ENCODE measurements at places on chromosomes 16 and 17. TPM values are rescaled to one million over a fixed set of nuclear protein-coding genes. Genes with fewer than 3 reads are reported as not detected.

Gene NPIPA5
- 1.0 TPM for total RNA-seq

Gene RHBDF1
- 0.19 TPM for total RNA-seq

Gene CLEC3A
- not detected for total RNA-seq

Gene SOST
- not detected for total RNA-seq

Gene TCAP
- total RNA-seq: 7.8 TPM

Gene IKZF3
- total RNA-seq: 108 TPM

Gene UTS2R
- total RNA-seq: not detected

Gene TERB1
- not detected for total RNA-seq

Gene C17orf78
- not detected for total RNA-seq

Gene IL21R
- 38.2 TPM for total RNA-seq

DNA sequence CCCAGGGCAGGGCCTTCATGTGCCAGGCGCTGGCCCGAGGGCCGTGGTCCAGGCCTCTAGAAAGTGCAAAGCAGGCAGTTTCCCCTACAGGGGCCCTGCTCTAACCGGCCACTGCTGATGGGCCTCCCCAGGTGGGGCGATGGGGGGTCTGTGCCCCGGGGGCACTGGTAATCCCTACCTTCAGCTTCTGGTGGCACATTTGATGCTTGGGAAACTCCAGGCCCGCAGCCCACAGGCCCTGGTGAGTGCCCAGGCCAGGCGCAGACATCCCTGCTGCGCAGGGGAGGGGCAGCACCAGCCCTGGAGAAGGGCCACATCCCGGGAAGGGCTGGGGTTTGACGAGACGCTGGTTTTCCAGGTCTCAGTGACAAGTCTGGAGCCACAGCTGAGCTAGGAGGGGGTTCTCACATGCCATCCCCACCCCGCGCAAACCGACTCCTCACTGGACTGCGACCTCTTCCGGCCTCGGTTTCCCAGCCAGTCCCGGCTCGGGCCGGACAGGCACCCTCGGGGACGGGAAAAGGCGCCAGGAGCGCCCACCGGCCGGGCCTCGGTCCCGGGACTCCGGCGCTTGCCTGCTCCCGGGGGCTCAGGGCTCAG lies 1.6 kb downstream of the DOC2B start:
- H3K4me3 ChIP-seq: no peak overlapping the region
- H3K4me1 ChIP-seq: no peaks in the 10 kb centered on the region
- no peak for DNase-seq
- H3K27ac ChIP-seq: no peak overlapping the region

GRCh38 chr17:59851439-59852375 lies 41.0 kb downstream of the TUBD1 start:
- peaks cover 46% of the 10 kb centered on the region for H3K4me1 ChIP-seq
- H3K27ac ChIP-seq: no peak overlapping the region
- H3K36me3 ChIP-seq: no peaks in the 10 kb centered on the region
- no peak for DNase-seq
- no peak overlapping the region for H3K4me3 ChIP-seq

GRCh38 chr16:75172578-75172977 lies 24.3 kb downstream of the ZFP1 start:
- H3K27ac ChIP-seq: no peak overlapping the region
- no peaks in the 10 kb centered on the region for H3K4me1 ChIP-seq
- H3K36me3 ChIP-seq: peaks cover 27% of the 10 kb centered on the region

GRCh38 chr16:89393738-89394406 lies 96.5 kb downstream of the ANKRD11 start:
- no peak overlapping the region for H3K4me3 ChIP-seq
- DNase-seq: no peak
- peaks cover under 1% of the 10 kb centered on the region for H3K36me3 ChIP-seq
- no peaks in the 10 kb centered on the region for H3K27me3 ChIP-seq

GRCh38 chr17:73196500-73196899 lies 3.6 kb downstream of the COG1 start:
- H3K36me3 ChIP-seq: peaks cover 13% of the 10 kb centered on the region
- H3K4me3 ChIP-seq: no peak overlapping the region
- no peak for DNase-seq
- H3K27ac ChIP-seq: no peak overlapping the region
- no peaks in the 10 kb centered on the region for H3K27me3 ChIP-seq
- peaks cover 26% of the 10 kb centered on the region for H3K4me1 ChIP-seq

GRCh38 chr16:52203096-52203495 lies 343.8 kb downstream of the TOX3 start:
- no peak overlapping the region for H3K4me3 ChIP-seq
- H3K36me3 ChIP-seq: no peaks in the 10 kb centered on the region
- no peak for DNase-seq
- H3K27ac ChIP-seq: no peak overlapping the region

- H3K4me3 ChIP-seq: no peak overlapping the region
- no peak overlapping the region for H3K27ac ChIP-seq
- peaks cover 11% of the 10 kb centered on the region for H3K27me3 ChIP-seq
- H3K4me1 ChIP-seq: no peaks in the 10 kb centered on the region
These were observed 113.6 kb downstream of the AHSP start for GRCh38 chr16:31641279-31641678.

GRCh38 chr17:6753006-6753445 lies 2.8 kb upstream of the XAF1 start:
- no peaks in the 10 kb centered on the region for H3K27me3 ChIP-seq
- peak overlapping the region; percentile 69 for H3K27ac ChIP-seq
- DNase-seq: peak; percentile 39
- H3K4me1 ChIP-seq: peaks cover 6% of the 10 kb centered on the region
- no peak overlapping the region for H3K4me3 ChIP-seq
- H3K36me3 ChIP-seq: peaks cover 3% of the 10 kb centered on the region

GRCh38 chr17:78408476-78409050 lies 30.1 kb downstream of the PGS1 start:
- peaks cover 41% of the 10 kb centered on the region for H3K4me1 ChIP-seq
- no peak for DNase-seq
- no peak overlapping the region for H3K27ac ChIP-seq
- H3K36me3 ChIP-seq: peaks cover 50% of the 10 kb centered on the region
- H3K4me3 ChIP-seq: no peak overlapping the region
- no peaks in the 10 kb centered on the region for H3K27me3 ChIP-seq

DNA sequence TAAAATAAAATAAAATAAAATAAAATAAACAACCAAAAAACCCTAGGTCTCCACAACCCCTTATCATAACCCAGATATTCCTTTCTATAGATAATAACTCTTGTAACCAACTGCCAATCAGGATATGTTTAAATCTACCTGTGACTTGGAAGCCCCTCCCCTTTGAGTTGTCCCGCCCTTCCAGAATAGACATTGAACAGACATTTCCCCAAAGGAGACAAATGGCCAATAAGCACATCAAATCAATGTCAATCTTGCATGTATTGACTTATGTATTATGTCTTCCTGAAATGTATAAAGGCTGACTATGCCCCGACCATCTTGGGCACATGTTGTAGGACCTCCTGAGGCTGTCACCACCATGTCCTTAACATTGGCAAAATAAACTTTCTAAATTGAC lies 1.5 kb upstream of the MAPK7 start:
- no peak for DNase-seq
- H3K4me1 ChIP-seq: peaks cover 31% of the 10 kb centered on the region

DNA sequence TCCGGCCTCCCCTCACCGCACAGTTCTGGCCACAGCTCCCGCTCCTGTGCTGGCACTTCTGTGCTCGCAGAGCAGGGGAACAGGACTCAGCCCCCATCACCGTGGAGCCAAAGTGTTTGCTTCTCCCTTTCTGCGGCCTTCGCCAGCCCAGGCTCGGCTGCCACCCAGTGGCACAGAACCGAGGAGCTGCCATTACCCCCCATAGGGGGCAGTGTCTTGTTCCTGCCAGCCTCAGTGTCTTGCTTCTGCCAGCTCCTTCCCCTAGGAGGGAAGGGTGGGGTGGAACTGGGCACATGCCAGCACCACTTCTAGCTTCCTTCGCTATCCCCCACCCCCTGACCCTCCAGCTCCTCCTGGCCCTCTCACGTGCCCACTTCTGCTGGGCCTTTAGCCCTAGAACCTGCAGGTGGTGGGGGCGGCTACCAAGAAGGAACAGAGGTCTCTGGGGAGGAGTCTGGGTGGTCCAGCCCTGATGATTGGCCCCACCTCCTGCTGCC lies 645 bp upstream of the ELMO3 start:
- no peak overlapping the region for H3K27ac ChIP-seq
- no peak overlapping the region for H3K4me3 ChIP-seq
- no peaks in the 10 kb centered on the region for H3K27me3 ChIP-seq

- no peak for DNase-seq
- no peaks in the 10 kb centered on the region for H3K4me1 ChIP-seq
- no peak overlapping the region for H3K4me3 ChIP-seq
- H3K27ac ChIP-seq: no peak overlapping the region
- no peaks in the 10 kb centered on the region for H3K27me3 ChIP-seq
- H3K36me3 ChIP-seq: no peaks in the 10 kb centered on the region
These were observed 716.3 kb downstream of the WWOX start for GRCh38 chr16:78815713-78816112.

DNA sequence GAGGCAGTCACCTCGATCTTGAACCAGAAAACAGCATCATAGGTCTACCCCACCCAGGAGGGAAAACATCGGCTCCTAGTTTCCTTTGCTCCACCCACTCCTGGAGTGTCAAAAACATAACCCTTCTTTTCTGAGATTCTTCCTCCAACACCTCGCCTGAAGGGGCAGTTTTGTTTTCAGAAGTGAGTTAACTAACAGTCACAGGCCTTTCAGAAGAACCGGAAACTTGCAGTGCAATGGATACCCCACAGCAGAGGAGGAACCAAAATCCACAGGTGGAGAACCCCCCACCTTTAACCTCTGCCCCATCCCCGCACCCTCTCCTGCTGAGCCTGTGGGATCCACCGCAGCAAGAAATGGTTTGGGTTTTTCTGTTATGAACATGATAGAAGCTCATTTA lies 7.8 kb upstream of the TEX2 start:
- H3K36me3 ChIP-seq: no peaks in the 10 kb centered on the region
- H3K4me3 ChIP-seq: no peak overlapping the region
- peaks cover 8% of the 10 kb centered on the region for H3K4me1 ChIP-seq
- no peak for DNase-seq
- no peaks in the 10 kb centered on the region for H3K27me3 ChIP-seq
- peak overlapping the region; percentile 17 for H3K27ac ChIP-seq

DNA sequence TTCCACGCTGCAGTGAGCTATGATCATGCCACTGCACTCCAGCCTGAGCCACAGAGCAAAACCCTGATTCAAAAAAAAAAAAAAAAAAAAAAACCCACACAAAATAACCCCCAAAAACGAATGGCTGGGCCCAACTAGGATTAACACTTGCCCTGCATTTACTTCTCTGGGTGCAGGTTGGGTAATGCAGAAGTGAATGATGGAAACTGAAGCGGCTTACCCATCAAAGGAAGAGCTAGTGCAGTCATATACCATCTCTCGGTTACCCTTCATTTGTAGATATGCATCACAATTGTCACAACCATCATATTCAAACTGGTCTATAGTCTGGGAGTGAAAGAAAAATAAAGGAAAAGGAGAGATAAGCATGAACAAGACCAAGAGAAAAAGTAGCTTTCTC lies 819 bp downstream of the SUPT4H1 start:
- no peaks in the 10 kb centered on the region for H3K27me3 ChIP-seq
- no peaks in the 10 kb centered on the region for H3K36me3 ChIP-seq
- no peak for DNase-seq
- peak overlapping the region; percentile 77 for H3K27ac ChIP-seq
- H3K4me3 ChIP-seq: peak overlapping the region; percentile 95

GRCh38 chr16:47493381-47494337 lies 32.5 kb downstream of the PHKB start:
- H3K4me1 ChIP-seq: peaks cover 2% of the 10 kb centered on the region
- no peak overlapping the region for H3K27ac ChIP-seq
- peaks cover 5% of the 10 kb centered on the region for H3K36me3 ChIP-seq

DNA sequence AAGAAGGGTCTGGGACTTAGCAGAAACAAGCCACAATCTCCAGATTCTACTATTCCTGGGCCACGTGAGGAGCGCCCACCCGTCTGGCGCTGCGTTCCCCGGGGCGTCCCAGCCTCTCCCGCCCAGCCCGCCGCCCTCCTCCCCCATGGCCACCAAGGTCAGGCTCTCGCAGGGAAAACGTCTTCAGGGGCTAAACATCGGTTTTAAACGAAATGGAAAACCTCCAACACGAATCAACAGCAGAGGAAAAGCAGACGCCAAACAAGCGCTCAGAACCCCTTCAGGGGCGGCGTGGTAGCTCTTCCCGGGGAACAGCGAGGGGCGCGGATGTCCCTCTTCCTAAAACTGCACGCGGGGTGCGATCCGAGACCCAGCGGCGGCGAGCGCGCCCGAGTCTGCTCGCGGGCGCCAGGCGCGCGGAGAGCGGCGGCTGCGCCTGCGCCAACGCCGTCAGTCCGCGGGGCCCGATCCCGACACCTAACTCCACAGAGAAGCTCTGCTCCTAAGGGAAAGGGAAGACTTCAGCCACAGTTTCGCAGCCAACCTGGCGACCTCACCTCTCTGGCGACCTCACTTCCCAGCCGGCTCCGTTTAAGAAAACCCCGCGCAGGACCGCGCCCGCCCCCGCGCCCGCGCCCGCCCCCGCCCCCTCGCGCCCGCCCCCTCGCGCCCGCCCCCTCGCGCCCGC lies 505 bp upstream of the COG1 start:
- H3K36me3 ChIP-seq: peaks cover 5% of the 10 kb centered on the region
- peak; percentile 58 for DNase-seq
- H3K4me1 ChIP-seq: peaks cover 8% of the 10 kb centered on the region

GRCh38 chr16:75322740-75323139 lies 71.3 kb upstream of the BCAR1 start:
- H3K36me3 ChIP-seq: peaks cover 2% of the 10 kb centered on the region
- H3K4me3 ChIP-seq: no peak overlapping the region
- no peak overlapping the region for H3K27ac ChIP-seq
- peaks cover 41% of the 10 kb centered on the region for H3K4me1 ChIP-seq

DNA sequence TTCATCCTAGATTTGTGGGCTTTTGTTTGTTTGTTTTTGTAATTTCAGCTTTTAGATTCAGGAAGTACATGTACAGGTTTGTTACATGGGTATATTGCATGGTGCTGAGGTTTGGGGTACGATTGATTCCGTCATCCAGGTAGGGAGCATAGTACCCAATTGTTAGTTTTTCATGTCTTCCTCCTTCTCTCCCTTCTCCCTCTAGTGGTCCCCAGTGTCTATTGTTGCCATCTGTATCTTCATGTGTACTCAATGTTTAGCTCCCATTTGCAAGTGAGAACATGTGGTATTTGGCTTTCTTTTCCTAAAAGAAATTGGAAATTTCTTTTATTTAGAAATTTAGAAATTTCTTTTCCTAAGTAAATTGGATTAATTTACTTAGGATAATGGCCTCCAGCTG lies 37.1 kb upstream of the BCAS3 start:
- H3K27ac ChIP-seq: no peak overlapping the region
- peaks cover 13% of the 10 kb centered on the region for H3K36me3 ChIP-seq
- H3K27me3 ChIP-seq: no peaks in the 10 kb centered on the region
- no peak overlapping the region for H3K4me3 ChIP-seq
- H3K4me1 ChIP-seq: no peaks in the 10 kb centered on the region

DNA sequence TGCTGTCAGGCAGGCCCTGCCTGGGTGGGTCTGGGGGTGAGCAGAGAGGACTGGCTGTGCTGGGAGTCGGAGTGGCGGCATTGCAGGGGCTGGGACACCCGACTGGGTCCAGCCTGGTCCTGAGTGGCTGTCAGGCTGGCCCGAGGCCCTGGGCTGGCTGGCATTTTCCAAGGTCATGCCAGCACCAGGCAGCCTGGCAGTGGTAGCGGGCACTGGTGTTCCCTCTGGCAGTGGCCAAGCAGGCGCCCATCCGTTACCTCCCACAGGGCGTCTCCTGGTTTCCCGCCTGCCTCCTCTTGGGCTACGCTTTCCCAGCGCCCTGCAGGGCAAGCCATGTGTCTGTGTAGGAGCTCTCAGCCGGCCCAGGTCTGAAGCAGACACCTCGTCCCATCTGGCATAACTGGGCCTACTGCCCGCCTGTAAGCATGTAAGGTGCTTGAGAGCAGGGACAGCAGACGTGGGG lies 5.7 kb upstream of the PKMYT1 start:
- H3K36me3 ChIP-seq: no peaks in the 10 kb centered on the region
- H3K4me3 ChIP-seq: no peak overlapping the region
- H3K27ac ChIP-seq: no peak overlapping the region
- peaks cover 15% of the 10 kb centered on the region for H3K4me1 ChIP-seq
- peaks cover 57% of the 10 kb centered on the region for H3K27me3 ChIP-seq
- no peak for DNase-seq

- H3K4me1 ChIP-seq: no peaks in the 10 kb centered on the region
- no peak for DNase-seq
These were observed 8.6 kb downstream of the MEIOC start for GRCh38 chr17:44664867-44665266.
